ENCODE measurements at places on chromosomes 1 and 21. TPM values are rescaled to one million over a fixed set of nuclear protein-coding genes. Genes with fewer than 3 reads are reported as not detected.

- H3K4me1 ChIP-seq, result no peaks in the 10 kb centered on the region
- no peaks in the 10 kb centered on the region for H3K27me3 ChIP-seq
- no peaks in the 10 kb centered on the region for H3K36me3 ChIP-seq
- no peak overlapping the region for H3K4me3 ChIP-seq
These were observed 52.4 kb upstream of the NTPCR start for GRCh38 chr1:232897949-232898465.

The LCE1A gene
- total RNA-seq, result not detected

GRCh38 chr1:52142220-52143183, 613 bp downstream of the ZFYVE9 start:
- H3K36me3 ChIP-seq, result no peaks in the 10 kb centered on the region
- peak; percentile 41 for DNase-seq
- H3K27ac ChIP-seq, result peak overlapping the region; percentile 72
- no peaks in the 10 kb centered on the region for H3K27me3 ChIP-seq
- peaks cover 24% of the 10 kb centered on the region for H3K4me1 ChIP-seq
- H3K4me3 ChIP-seq, result peak overlapping the region; percentile 65

DNA sequence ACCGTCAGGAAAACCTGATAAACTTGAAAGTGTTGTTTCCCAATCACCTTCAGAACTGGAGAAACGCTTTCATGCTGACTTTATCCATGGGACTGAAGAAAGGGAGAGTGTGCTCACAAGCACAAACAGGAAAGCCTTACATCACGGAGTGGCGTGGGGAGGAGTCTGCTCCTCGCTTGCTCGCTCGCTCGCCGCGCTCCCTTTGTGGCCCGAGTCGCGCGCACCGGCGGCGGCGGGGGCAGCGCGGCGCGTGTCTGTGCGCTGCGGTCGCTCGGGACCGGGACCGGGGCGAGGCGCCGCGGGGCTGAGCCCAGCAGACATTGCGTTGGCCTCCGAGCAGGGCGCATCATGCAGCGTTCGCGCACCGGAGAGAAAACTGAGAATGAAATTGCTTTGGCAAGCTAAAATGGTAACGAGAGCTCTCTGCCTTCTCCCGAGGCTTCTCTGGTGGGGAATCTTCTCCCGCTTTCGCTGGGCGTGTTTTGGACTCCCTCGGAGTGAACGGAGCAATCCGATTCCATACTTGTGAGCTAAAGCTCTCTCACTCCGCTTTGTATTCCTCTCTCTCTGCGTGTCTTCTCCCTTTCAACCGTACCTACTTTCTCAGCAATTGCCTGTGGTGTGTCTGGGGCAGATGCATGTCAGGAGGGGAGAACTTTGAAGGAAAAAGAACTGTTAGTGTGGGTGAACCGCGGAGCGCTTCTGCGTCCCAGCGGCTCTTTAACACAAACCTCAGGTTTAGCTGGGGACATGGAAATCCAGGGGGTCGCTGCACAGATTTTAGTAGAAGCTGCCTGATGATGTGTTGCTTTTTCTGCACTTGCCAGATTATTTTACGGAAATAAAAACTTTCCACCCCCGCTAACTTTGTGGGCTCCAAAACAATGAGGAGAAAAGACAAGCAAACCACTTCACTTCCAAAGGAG, at the start of gene RGL1:
Gene RGL1 (plus strand): TSS at position 205 of the 926 bp plus-strand sequence. CDS start 178 bp downstream, at position 383.
- H3K4me1 ChIP-seq, result no peaks in the 10 kb centered on the region
- H3K27ac ChIP-seq, result no peak within 1 kb of the TSS
- no peaks in the 10 kb centered on the region for H3K27me3 ChIP-seq
- H3K4me3 ChIP-seq, result peak within 1 kb of the TSS; percentile 55

The CRYBG2 gene
- total RNA-seq, result not detected

DNA sequence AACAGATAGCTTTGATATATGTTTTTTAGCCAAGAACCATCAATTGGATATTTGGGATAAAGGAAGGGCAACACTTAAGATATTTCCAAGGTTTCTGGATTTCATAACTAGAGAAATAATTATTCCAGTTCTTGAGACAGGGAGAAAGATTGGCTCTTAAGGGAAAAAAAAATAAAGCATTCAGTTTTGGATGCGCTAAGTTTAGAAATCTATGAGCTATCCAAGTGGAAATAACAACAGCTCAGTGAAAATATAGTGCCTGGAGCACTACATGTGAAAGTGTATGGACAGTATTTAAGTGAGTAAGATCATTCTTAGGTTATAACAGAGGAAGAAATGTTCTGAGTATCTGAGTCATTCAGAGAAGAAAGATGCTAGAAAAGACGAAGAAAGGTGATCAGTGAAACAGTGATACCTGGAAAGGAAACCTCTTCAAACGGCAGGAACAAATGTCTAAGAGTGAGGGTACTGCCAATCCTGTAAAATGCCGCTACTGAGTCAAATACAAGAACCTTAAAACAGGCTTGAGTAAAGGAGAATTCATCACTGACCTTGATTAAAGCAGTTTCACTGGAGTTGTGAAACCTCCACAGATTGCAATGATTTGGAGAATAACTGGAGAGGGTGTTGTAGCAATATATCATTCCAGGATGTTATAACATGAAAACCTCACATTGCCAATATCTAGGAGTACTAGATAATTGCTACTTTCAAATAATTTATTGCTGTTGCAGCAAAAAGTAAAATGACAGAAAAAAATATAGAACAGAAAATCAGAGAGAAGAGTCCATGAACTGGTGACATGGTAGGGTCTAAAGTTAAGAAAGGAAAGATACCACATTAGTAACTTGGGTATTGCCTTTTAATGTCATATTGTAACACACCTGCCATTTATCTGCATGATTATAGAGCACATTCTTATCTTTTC, 482.1 kb upstream of the RGS18 start:
- no peak for DNase-seq
- no peak overlapping the region for H3K27ac ChIP-seq
- no peaks in the 10 kb centered on the region for H3K4me1 ChIP-seq
- no peaks in the 10 kb centered on the region for H3K27me3 ChIP-seq
- no peaks in the 10 kb centered on the region for H3K36me3 ChIP-seq

The AGTRAP gene
- 28.2 TPM for total RNA-seq

DNA sequence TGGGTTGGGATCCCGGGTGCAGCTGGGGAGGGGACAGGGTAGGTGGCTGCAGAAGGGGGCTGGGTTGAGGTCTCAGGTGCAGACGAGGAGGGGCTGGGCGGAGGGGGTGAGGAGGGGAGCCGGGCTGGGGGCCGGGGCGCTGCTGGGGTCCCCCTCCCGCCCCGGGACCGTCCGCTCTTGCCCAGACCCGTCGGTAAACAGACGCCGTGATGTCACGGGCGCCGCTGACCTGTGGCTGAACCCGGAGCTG, 22.3 kb downstream of the DHRS3 start:
- peaks cover 14% of the 10 kb centered on the region for H3K36me3 ChIP-seq
- H3K4me1 ChIP-seq, result peaks cover 27% of the 10 kb centered on the region
- DNase-seq, result no peak
- no peaks in the 10 kb centered on the region for H3K27me3 ChIP-seq
- H3K27ac ChIP-seq, result no peak overlapping the region
- H3K4me3 ChIP-seq, result no peak overlapping the region

DNA sequence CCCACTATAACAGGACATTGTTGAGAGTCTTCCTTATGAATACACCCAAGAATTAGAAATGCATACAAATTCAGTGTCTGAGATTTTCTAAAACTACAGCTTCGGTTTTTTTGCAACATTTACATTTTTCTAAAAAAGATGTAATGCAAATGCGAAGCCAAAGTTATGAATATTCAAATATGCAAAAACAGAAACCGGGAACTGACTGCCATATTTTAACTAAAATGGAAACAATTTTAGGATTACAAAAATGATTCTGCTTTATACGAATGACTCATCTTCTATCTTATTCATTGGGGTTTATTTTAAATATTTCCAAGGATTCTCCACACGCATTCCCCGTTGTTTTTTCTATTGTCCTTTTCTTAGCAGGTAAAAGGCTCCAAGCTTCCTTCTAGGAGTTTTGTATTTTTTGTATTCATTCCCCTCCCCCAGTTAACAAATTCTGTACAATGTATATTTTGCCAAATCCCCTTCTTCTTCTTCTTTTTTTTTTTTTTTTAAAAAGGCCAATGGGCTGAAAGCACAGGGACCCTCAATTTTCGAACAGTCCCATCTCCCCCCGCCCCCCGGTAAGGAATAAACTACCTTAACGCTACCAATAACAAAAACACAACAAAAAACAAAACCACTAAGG, 1.0 kb downstream of the ARPC5 start:
- no peaks in the 10 kb centered on the region for H3K27me3 ChIP-seq
- H3K4me1 ChIP-seq, result peaks cover 19% of the 10 kb centered on the region
- peak overlapping the region; percentile 80 for H3K27ac ChIP-seq

DNA sequence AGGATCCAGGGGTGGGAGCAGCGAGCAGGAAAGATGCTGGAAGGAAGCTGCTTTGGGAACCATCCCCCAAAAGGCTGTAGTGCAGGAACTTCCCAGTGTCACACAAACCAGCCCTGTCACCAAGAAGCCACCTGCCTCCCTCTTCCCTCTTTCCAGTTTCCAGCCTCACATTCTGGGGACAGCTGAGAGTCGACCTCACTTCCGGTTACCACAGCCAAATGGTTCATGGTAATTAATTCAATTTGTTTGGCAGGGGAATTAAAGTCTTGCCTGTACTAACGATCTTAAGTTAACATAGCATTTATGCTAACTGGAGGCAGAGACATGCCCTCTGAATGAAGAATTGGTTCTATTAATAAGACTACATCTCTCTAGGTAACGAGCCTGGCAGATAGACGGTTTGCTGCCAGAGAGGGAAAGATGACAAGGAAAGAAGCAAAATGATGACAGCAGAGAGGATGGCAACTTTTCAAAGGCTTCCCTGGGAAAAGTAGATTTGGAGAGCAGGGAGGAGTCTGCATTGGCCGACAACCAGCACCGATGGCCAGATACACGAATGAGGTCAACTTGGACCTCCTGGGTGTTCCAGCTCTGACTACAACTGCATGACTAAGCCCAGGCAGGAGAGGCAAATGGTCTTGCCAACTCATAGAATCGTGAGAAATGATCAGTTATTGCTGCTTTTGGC, 64.1 kb downstream of the TMCO4 start:
- no peaks in the 10 kb centered on the region for H3K4me1 ChIP-seq
- H3K36me3 ChIP-seq, result no peaks in the 10 kb centered on the region
- no peak for DNase-seq
- no peak overlapping the region for H3K27ac ChIP-seq
- H3K4me3 ChIP-seq, result no peak overlapping the region

DNA sequence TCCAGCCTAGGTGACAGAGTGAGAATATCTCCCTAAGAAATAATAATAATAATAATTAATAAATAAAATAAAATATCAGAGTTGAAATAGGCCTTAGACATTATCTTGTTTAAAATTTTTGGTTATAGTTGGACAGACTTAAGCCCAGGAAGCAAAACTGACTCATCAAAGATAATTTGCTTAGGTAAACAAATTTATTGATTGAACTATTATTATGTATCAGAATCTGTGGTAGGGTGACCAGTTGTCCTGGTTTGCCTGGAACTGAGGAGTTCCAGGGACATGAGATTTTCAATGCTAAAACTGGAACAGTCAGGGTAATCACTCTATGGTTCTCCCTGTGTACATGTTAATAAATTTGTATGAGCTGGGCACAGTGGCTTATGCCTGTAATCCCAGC, 47.8 kb upstream of the RNF11 start:
- H3K4me1 ChIP-seq, result no peaks in the 10 kb centered on the region
- no peak overlapping the region for H3K27ac ChIP-seq
- no peak for DNase-seq

- H3K4me1 ChIP-seq, result peaks cover 10% of the 10 kb centered on the region
- H3K27me3 ChIP-seq, result no peaks in the 10 kb centered on the region
- H3K27ac ChIP-seq, result peak overlapping the region; percentile 98
- DNase-seq, result peak; percentile 94
- peak overlapping the region; percentile 54 for H3K4me3 ChIP-seq
These were observed 64.6 kb downstream of the SIK1 start for GRCh38 chr21:43362321-43362791.

DNA sequence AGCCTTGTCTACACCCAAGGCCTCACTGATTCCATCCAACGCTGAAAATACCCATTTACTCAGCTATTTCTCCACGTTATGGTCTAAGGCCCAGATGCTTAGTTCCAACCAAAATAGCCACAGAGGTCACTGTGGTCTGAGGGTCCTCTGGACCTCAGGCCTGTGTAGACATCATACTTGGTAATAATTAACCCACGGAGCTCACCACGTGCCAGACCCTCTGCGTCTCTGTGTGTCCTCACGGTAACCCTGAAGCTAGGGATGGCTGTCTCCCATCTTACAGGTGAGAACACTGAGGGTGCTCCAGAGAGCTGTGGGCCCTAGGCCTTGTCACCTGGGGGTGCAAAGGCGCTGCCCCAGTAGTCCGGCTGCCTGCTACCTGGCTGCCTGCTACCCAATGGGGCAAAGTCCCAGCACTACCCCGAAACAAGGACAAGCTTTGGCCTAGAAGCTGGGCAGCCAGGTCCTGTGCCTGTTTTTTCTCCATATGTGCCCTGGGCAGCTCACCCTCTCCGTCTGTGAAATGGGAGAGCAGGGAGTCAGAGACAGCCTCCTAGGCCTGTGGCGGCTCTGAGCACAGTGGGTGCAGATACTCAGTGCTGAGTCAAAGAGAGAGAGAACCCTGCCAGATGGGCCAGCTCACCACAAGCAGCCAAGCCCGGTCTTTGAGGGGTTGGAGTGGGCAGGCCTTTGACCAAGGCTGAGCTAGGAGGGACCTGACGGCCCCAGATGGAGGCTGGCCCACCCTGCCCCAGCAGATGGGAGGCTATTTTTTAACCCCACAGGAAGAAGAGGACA, 17.0 kb upstream of the RUNX3 start:
- no peaks in the 10 kb centered on the region for H3K36me3 ChIP-seq
- H3K27me3 ChIP-seq, result no peaks in the 10 kb centered on the region
- no peak overlapping the region for H3K27ac ChIP-seq
- DNase-seq, result no peak
- H3K4me1 ChIP-seq, result peaks cover 7% of the 10 kb centered on the region
- no peak overlapping the region for H3K4me3 ChIP-seq

GRCh38 chr1:246527402-246528088, 20.5 kb upstream of the SMYD3 start:
- H3K36me3 ChIP-seq, result no peaks in the 10 kb centered on the region
- no peak overlapping the region for H3K4me3 ChIP-seq
- H3K27me3 ChIP-seq, result no peaks in the 10 kb centered on the region
- no peak for DNase-seq
- no peak overlapping the region for H3K27ac ChIP-seq

The AMPD1 gene
- not detected for total RNA-seq

DNA sequence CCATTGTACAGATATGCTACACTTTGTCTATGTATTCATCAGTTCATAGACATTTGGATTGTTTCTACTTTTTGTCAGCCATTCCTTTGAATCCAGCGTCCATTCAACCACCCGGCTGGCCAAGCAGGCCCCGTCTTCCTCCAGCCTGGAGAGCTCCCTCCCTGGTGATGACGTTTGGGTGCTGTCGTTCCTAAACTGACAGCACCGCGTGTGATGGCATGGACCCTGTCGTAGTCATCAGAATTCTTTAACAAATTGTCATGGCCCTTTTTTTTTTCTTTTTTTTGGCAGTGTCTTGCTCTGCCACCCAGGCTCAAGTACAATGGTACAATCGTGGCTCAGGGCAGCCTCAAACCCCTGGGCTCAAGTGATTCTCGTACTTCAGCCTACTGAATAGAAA, 138.6 kb upstream of the ERRFI1 start:
- H3K4me3 ChIP-seq, result no peak overlapping the region
- H3K27ac ChIP-seq, result no peak overlapping the region
- no peaks in the 10 kb centered on the region for H3K36me3 ChIP-seq

- no peak overlapping the region for H3K4me3 ChIP-seq
- no peaks in the 10 kb centered on the region for H3K4me1 ChIP-seq
- no peak for DNase-seq
- H3K27me3 ChIP-seq, result no peaks in the 10 kb centered on the region
These were observed 16.5 kb downstream of the ACOT11 start for GRCh38 chr1:54564312-54565112.

Data from naive thymus-derived CD4-positive, alpha-beta T cell (primary cell).